ENCODE measurements at places on chromosomes 1 and 21.

GRCh38 chr21:37364722-37365121 lies 1.9 kb upstream of the DYRK1A start:
- DNase-seq, result no peak

- DNase-seq, result peak; percentile 44
Observed at GRCh38 chr1:1208713-1209433, 2.5 kb upstream of the TNFRSF18 start.

GRCh38 chr1:201563406-201563780 lies 24.5 kb downstream of the NAV1 start:
- no peak for DNase-seq

DNA sequence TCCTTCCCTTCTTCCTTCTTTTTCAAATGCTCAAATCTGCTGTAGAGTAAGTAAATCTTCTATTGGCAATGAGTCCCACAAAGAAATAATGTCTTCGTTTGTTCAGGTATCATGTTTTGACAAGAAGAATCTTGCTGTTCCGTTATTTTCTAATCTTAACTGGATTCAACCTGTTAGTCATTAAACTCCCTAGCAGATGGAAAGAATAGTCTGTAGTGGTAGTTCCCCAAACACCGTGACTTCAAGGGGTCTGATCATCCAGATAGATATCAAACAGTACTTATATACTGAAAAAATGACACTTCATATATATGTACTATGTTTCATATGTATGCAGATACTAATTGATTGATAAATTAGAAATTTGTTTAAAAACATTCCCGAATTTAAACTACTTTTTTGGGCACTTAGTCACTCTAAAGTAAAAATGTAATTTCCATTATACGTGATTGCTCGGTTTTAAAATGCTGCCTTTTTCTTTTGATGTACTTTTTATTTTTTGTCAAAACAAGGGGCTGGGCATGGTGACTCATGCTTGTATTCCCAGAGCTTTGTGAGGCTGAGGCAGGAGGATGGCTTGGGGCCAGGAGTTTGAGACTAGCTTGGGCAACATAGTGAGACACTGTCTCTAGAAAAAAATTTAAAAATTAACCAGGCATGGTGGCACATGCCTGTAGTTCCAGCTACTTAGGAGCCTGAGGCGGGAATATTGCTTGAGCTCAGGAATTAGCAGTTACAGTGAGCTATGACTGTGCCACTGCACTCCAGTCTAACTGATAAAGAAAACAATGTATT lies 335.7 kb upstream of the SNX7 start:
- DNase-seq, result no peak

DNA sequence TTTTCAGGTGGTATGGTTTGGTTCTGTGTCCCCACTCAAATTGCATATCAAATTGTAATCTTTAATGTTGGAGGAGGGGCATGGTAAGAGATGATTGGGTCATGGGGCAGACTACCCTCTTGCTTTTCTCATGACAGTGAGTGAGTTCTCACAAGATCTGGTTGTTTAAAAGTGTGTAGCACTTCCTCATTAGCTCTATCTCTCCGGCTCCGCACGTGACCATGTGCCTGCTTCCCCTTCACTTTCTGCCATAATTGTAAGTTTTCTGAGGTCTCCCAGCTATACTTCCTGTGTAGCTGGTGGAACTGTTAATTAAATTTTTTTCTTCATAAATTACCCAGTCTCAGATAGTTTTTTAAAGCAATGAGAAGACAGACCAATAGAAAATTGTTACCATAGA lies 843.2 kb downstream of the AMY1C start:
- no peak for DNase-seq

DNA sequence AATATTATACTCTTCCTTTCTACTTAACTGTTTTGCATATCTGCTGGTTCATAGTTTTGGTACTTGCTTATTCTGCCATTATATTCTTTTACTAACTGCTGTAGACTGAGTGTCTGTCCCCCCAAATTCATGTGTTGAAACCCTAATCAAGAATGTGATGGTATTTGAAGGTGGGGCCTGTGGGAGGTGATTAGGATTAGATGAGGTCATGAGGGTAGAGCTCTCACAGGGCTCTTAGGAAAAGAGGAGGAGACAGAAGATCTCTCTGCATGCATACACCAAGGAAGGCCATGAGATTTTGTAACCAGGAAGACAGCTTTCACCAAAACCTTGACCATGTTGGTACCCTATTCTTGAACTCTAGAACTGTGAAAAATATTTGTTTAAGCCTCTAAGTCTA lies 354.1 kb upstream of the B3GALT2 start:
- DNase-seq, result no peak
